RCC 7860 (cell line): ENCODE measurements at places on chromosomes 16 and 17.

- no peak for DNase-seq
Measured at GRCh38 chr16:78094166-78094565, 5.3 kb upstream of the WWOX start.

GRCh38 chr16:82031116-82032084 lies 3.7 kb upstream of the HSD17B2 start:
- DNase-seq = peak; percentile 34

DNA sequence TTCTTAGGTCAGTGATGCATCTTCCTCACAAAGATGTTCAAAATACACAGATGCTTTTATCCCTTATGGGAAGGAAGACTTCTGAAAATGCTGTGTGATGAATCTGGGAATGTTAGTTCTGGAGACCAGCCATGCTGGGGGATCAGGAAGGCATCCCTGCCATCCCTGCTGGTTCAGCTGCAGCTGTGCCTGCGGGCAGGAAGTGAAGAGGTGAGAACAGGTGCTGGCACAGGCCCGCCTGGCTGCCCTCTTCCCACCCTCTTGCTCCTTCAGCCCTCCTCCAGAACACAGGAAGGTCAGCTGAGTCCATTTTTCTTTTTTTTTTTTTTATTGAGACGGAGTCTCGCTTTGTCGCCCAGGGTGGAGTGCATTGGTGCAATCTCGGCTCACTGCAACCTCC lies 15.2 kb downstream of the RAB11FIP3 start:
- DNase-seq = no peak

GRCh38 chr16:81745704-81746558 lies 33.2 kb upstream of the PLCG2 start:
- no peak for DNase-seq

GRCh38 chr17:48132385-48132784 lies 24.8 kb downstream of the SNX11 start:
- DNase-seq = no peak

GRCh38 chr17:66634193-66634592 lies 200.7 kb upstream of the CACNG5 start:
- DNase-seq = no peak

GRCh38 chr17:36817483-36818048 lies 119.7 kb upstream of the LHX1 start:
- no peak for DNase-seq
